Activated naive CD4-positive, alpha-beta T cell treated with anti-CD3 and anti-CD28 coated beads, Interleukin-2, amount 50 U/mL, for 16 hours (primary cell): ENCODE measurements at places on chromosomes 4 and X.

DNA sequence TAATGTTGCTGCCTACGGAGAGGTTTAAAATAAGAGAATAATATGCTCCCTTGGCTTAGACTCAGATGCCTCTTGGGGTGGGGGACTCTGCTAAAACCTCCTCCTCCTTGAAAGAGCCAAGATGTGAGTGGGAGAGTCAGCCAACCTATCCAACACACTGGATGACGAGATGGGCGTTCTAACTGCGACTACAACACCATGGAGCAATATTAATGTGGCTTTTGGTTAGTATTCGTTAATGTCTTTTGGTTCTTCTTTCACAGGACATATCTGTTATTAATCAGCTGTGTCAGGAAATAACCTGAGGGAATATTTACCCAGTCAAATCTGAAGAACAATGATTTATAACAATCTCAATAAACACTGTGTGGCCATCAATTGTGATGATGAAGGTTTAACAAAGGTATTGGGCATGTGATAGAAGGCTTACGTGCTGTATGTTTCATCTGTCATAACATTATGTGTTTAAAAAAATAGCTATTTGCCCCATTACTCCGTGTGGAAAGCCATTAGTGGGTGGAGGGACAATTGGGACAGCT, 143.5 kb upstream of the FTHL17 start:
- no peak for DNase-seq

DNA sequence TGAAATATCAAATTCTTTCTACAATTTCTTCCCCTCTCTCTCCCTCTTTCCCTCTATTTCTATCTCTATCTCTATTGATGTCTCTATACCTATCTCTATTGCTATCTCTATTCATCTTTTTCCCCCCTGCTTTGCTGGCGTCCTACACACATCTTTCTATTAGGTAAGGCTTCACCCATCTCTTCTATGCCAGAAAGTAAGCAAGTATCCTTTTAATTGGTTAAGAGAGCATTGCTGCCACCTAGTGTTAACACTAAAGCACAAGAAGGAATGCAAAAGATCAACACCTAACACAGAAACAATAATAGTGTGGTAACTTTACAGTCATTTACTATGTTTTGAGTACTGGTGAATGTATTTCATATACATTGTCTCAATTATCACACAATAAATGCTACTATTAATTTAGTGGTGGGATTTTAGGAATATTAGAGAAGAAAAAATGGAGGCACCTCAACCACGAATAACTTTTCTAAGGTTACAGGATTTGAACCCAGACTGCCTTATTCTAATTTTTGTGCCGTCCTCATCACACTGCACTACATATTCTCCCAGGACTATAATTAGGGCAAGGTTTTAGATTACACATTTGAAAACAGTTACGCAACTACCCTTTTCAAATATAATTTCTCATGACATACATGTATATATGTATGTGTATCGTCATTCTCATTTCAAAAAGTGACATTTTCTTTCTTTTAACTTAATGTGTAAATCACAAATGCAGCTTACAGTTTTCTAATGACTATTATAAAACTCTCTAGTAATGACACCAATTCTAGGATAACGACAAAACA, 3.7 kb upstream of the C4orf36 start:
- DNase-seq = no peak

DNA sequence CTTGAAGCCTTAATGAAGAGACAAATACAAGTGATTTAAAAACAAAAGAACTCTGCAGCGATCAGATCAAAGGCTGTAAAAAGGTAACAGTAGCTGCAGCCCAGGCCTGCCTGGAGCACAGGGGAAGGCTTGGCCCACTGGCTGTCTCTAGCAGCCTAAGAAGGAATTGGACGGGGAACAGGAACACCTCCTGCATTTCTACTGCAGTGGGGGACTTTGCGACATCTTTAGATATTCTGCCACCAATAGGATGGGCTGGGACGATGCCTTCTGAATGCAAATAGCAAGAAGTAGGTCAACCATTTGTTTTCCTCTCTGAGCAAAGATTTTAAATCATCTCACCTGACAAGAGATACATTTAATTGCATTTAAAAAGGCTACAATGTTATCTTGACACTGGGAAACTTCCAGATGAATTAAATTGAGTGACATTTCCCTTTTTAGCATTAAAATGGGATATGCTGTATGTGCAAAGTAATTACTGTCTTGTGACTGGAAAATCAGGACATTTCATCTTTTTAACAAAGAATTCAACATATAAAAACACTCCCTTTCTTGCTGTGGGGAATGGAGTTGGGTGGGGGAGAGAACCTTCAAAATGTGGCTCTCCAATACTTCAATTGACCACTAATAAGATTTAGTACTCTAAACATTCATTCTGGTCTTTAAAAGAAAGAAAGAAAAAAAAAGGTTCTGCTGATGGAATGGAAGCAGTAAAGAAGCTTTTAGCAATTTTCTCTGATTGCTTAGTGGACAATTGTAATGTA, 70.0 kb downstream of the NYX start:
- no peak for DNase-seq

- DNase-seq = no peak
Observed at GRCh38 chr4:184895012-184895695, 69.4 kb upstream of the ACSL1 start.

DNA sequence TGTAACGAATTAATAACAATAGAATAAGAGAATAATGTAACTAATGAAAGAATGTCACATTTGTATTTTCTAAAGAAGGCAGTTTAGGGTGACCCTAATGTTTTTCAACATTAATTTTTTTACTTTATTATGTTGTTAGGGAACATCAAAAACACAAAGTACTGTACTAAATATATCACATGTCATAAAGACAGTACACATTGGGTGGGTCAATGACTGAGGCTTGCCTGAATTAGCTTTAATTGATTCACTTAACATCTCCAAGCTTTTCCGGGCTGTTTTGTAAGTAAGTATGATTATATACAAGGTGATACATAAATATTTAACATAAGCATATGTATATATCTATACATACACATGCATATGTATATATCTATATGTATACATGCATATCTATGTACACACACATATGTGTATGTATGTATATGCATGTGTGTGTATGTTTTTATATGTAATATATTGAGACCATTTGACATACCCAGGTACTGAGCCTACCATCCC, 43.4 kb upstream of the KLF3 start:
- DNase-seq = no peak

GRCh38 chr4:47374477-47374876, 89.0 kb downstream of the COMMD8 start:
- DNase-seq = no peak
